Epithelial cell of umbilical artery (primary cell): ENCODE measurements at places on chromosomes 6 and 20. TPM values are rescaled to one million over a fixed set of nuclear protein-coding genes. Genes with fewer than 3 reads are reported as not detected.

The FNDC11 gene
- 0.15 and 1.3 TPM in 2 replicates for total RNA-seq

The GPSM3 gene
- 3.8 and 5.2 TPM in 2 replicates for total RNA-seq

The SNAP91 gene
- total RNA-seq = not detected in 2 replicates

The NOX3 gene
- total RNA-seq = not detected in 2 replicates

The TREML2 gene
- total RNA-seq = not detected in 2 replicates
